Cardiac muscle cell (in vitro differentiated cells and primary cell): ENCODE measurements at places on chromosomes 11 and 22. TPM values are rescaled to one million over a fixed set of nuclear protein-coding genes. Genes with fewer than 3 reads are reported as not detected.

CYB5R2 gene
- total RNA-seq = 2.1 and 4.1 TPM in 2 replicates

ANO5 gene
- total RNA-seq = 6.2 and 10.9 TPM in 2 replicates

CXCR5 gene
- total RNA-seq = not detected in 2 replicates

SBF1 gene
- 75.9 and 111 TPM in 2 replicates for total RNA-seq

APIP gene
- total RNA-seq = 15.2 and 18.3 TPM in 2 replicates

SULT4A1 gene
- total RNA-seq = 2.2 and 3.2 TPM in 2 replicates

OR52A5 gene
- total RNA-seq = not detected in 2 replicates

ZNRF3 gene
- 35.4 and 40.4 TPM in 2 replicates for total RNA-seq

GP1BB gene
- 89.4 and 100 TPM in 2 replicates for total RNA-seq

TBX10 gene
- total RNA-seq = not detected in 2 replicates

TMEM121B gene
- total RNA-seq = 6.7 and 10.2 TPM in 2 replicates

TEX12 gene
- total RNA-seq = not detected in 2 replicates
